Esophagus (tissue), 2 donors: ENCODE measurements at places on chromosomes 4 and X. TPM values are rescaled to one million over a fixed set of nuclear protein-coding genes. Genes with fewer than 3 reads are reported as not detected.

The IRF2 gene
- 14.3 TPM for polyA plus RNA-seq

The FAM149A gene
- 6.7 TPM for polyA plus RNA-seq

The SSX2B gene
- polyA plus RNA-seq = not detected

The IL2 gene
- not detected for polyA plus RNA-seq

The PAGE5 gene
- polyA plus RNA-seq = not detected

The GAGE12H gene
- not detected for polyA plus RNA-seq

The SPANXD gene
- polyA plus RNA-seq = not detected

The PPEF2 gene
- not detected for polyA plus RNA-seq

The TEX13C gene
- polyA plus RNA-seq = not detected

The TCEAL7 gene
- 1.1 TPM for polyA plus RNA-seq

The SMR3A gene
- not detected for polyA plus RNA-seq

The TMPRSS11A gene
- polyA plus RNA-seq = 64.5 TPM

The FAM241A gene
- polyA plus RNA-seq = 1.3 TPM

The MBNL3 gene
- 3.4 TPM for polyA plus RNA-seq

The DIPK2B gene
- 3.3 TPM for polyA plus RNA-seq

The USP17L29 gene
- polyA plus RNA-seq = not detected

The BEX2 gene
- polyA plus RNA-seq = 5.0 TPM

The IL3RA gene
- 2.7 TPM for polyA plus RNA-seq

The PABPC1L2B gene
- not detected for polyA plus RNA-seq

The VCX2 gene
- polyA plus RNA-seq = not detected

The SLC7A11 gene
- 1.7 TPM for polyA plus RNA-seq

The PNPLA4 gene
- 25.5 TPM for polyA plus RNA-seq

The GASK1B gene
- 1.6 TPM for polyA plus RNA-seq

The TREX2 gene
- 1.9 TPM for polyA plus RNA-seq

The CCNI gene
- 112 TPM for polyA plus RNA-seq

The CT45A3 gene
- polyA plus RNA-seq = not detected

The GPRASP3 gene
- 0.39 TPM for polyA plus RNA-seq
